Activated CD4-positive, alpha-beta T cell treated with anti-CD3 and anti-CD28 coated beads, Interleukin-2, amount 50 U/mL, for 1 hour (primary cell): ENCODE measurements at places on chromosomes 2 and 18.

- DNase-seq = no peak
Observed at GRCh38 chr2:224780106-224780505, 63.9 kb upstream of the CCDC195 start.

- no peak for DNase-seq
Observed at GRCh38 chr2:15096873-15097272, 464.3 kb downstream of the NBAS start.

DNA sequence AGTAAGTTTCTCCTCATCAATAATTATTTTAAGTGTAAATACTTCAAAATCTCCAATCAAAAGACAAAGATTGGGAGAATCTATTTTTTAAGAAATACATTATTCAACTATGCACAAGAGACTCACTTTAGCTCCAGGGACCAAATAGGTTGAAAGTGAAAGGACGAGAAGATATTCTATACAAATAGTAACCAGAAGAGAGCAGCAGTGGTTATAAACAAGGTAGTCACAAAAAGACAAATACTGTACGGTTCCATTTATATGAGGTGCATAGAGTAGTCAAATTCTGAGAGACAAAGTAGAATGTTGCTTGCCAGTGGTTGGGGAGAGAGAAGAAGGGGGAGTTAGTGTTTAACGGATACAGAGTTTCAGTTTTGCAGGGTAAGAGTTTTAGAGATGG lies 69.8 kb downstream of the POU3F3 start:
- DNase-seq = no peak

DNA sequence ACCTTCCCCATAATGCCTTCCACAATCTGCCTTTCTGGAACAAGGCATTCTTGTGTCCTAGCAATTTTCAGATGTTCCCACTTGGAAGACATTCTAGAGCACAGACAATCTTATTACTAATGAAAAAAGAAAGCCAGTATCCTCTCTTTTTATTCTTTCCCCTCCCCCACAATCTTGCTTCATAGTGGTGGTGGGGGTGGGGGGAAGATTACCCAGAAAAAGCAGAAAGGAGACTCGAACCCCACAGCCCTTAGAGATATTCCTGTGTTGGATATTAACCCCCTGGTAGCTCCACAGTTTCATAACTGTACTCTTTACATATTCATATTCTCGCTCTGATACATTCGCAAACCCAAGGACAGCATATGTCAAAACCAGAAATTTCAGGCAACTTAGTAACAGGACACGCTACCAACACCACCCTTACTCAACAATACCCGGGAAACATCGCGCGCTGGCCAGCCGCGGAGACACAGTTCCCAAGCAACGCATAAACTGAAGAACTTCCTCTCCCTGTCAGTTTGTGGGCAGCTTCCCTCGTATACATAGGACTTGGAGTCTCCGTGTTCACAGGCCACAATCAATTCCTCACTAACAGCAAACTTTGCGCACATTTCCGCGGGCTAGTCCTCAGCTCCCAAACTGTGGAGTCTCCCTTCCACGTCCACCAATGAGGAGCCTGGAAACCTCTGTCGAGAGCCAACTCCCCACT lies 793 bp downstream of the NR4A2 start:
- DNase-seq = no peak

GRCh38 chr2:172945510-172945850 lies 130.2 kb upstream of the MAP3K20 start:
- no peak for DNase-seq

GRCh38 chr2:23578964-23579671 lies 194.1 kb downstream of the KLHL29 start:
- no peak for DNase-seq

GRCh38 chr2:101630224-101630949 lies 67.1 kb upstream of the MAP4K4 start:
- no peak for DNase-seq
